Cerebellar nuclear complex (tissue), 1 donor: ENCODE measurements at places on chromosomes 1 and 21.

DNA sequence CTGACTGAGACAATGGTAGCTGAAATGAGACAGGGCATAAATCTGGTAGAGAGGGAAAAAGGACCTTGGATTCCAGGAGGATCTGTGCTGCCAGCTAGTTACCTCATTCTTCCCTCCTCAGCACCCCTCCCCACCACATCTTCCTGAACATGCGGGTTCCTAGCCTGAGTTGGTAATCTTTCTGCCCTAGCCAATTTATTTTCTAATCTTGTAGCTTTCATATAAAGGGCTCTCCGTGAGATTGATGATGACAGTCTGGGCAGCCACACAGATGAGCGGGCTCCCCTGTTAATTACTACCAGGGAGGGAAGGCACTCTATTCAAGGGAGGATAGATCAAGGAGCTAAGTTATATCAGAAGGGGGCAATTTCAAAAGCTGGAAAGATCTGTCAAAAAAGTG, 20.2 kb downstream of the ARHGEF11 start:
- no peak for DNase-seq

DNA sequence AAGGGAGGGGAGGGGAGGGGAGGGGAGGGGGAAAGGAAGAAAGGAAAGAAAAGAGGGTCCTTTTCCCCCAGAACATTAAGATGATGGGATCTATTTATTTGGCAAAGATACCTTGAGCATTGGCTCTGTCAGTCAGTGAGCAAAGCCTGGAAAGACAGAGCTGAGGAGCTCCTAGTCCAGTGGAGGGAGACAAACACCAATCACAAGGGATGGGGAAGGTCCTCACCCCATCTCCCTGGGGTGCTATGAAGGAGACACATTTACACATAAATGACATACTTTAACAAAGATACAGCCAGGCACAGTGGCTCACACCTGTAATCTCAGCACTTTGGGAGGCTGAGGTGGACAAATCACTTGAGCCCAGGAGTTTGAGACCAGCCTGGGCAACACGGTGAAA, 154.9 kb upstream of the TIAM1 start:
- DNase-seq = no peak

DNA sequence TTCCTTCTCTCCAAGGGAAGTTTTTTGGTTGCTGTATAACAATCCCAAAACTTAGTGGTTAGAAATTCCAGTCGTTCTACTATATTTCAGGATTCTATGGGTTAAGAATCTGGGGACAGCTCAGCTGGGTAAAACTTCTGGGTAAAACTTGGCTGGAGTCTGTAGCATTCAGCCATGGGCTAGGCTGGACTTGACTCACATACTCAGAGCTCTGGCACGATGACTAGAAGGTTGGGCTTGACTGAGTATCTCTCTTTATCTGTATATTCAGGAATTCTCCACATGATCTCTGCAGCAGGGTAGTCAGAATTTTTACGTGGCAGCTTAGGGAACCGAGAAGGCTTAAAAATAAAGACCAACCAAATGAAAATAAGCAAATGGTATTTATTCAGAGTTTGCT, 28.2 kb upstream of the HRNR start:
- DNase-seq = no peak

- no peak for DNase-seq
Measured at GRCh38 chr1:89953131-89953626, 41.7 kb upstream of the ZNF326 start.

DNA sequence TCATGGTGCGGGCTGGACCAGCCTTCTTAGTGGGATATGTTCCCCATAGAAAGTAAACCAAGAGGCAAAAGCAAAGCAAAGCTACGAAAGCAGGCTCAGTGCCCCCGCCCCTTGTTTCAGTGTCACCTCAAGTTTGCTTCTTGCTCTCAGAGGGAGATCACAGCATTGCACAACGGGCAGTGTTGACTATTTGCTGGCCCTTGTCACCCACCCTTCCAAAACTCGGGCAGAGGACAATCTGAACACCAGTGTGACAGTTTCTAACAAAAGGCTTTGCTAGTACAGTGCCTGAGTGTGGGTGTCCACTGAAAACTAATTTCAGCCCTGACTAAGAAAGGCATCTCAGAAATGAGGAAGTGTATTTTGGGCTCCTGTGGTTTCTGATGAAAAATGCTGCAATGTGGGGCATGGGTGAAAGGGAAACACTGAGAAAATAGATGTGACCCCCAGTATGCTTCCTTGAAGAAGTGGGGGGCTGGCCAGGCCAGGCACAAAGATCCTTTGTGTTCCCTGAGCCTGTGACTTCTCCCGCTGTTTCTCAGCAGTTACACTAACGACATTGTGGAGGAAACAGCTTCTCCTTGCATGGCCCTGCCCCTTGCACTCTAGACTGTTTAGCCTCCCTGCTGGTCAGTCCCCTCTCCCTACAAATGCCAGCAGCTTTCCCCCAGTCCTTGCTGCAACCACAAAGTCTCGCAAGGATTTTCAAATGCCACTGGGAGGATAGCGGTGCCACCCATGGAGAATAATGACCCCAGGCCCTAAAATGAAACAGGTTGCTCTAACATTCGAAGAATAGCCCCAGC, 33.3 kb upstream of the KCNE1 start:
- DNase-seq = no peak

GRCh38 chr21:40284409-40284808, 417.2 kb downstream of the PCP4 start:
- no peak for DNase-seq

- DNase-seq = no peak
Measured at GRCh38 chr1:234756066-234756774, 146.2 kb upstream of the IRF2BP2 start.

DNA sequence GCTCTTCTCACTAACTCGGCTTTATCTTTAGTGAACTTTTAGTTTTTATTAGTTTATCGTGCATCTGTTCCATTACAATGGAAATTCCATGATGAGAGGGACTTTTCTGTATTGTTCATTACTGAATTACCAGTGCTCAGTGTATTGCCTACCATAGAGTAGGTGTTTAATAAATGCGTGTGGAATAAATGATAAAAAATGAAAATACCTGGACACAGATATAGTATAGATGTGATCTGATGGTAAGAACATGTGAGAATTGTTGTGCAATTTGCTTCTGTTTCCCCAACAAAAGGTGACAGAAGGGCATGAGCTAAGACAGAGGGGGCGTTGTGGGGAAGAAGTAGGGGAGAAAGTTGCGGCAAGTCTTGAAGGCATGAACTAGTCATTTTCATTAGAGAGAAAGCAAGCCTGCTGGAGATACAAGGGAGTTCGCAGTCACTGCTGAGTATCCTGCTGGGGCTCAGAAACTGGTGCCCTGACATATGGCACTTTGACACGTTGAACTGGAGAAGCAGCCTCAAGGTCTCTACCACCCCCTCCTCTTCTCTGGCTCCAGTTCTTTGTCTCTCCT, 5.6 kb upstream of the COG2 start:
- DNase-seq = no peak

DNA sequence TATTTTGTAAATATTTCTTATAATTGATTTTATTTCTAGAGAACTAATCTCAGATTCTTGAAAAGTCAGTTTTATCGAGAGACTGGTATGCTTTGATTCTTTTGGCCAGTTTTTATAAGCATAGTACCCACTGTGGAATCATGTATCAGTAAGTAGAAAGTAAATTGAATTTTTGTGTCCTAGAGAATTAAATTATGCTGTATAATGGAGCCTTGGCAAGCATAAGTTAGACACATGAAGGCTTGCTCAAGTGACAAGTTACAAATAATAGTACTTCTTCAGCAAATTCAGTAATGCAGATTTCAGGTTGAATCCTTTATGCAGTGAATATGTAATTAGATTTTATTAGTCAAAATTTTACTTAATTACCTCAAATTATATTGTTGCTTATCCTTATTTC, 40.1 kb downstream of the ADGRL2 start:
- no peak for DNase-seq

DNA sequence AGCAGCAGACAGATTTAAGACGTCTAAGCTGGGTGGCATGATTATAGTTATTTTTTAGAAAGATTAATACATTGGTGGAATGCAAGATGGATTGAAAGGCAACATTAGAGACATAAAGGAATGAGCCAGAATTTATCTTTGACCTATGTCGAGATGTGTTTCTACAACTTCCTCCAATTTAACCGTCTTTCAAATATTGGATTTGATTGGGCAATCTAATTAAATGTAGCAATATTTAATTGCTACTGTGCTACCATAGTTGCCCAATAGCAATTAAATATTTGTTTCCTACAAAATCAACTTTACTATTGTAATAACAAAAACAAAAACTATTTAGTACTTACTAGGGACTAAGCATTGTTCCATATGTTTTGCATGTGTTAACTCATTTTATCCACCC, 30.4 kb upstream of the CYP4A22 start:
- no peak for DNase-seq

DNA sequence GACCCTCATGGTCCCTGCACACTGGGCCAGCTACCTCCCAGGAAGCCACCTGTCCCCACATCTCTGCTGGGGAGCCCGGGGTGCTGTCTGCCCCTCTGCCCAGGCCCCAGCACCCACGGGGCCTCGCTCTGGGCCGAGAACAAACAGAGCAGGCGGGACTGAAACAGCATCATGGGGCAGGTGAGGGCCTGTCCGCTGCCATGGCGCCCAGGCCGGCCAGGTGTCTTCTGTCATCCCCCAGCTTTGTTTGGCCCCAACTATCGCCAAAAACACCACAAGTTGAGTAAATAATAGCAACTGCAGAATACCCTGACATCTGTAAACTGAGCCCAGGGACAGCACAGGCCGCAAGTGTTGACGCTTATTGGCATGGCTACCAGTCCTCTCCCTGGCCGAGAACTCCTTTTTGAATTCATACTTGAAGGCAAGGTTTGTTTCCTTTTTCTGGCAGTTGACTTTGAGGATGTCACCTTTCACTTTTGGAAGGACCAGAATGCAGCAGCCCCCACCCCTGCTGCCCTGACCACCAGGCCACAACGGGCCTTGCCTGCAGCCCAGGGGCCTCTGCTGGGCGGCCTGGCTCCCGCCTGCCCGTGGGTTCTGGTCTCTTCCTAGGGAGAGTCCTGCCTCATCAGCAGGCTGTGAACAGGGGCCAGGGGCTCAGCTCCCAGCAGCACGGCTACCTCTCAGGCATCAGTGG, 152.7 kb downstream of the CASZ1 start:
- no peak for DNase-seq

- DNase-seq = no peak
Measured at GRCh38 chr1:179058487-179059483, 23.1 kb upstream of the TOR3A start.
